Naive thymus-derived CD8-positive, alpha-beta T cell (primary cell): ENCODE measurements at places on chromosomes 6 and 20. TPM values are rescaled to one million over a fixed set of nuclear protein-coding genes. Genes with fewer than 3 reads are reported as not detected.

DNA sequence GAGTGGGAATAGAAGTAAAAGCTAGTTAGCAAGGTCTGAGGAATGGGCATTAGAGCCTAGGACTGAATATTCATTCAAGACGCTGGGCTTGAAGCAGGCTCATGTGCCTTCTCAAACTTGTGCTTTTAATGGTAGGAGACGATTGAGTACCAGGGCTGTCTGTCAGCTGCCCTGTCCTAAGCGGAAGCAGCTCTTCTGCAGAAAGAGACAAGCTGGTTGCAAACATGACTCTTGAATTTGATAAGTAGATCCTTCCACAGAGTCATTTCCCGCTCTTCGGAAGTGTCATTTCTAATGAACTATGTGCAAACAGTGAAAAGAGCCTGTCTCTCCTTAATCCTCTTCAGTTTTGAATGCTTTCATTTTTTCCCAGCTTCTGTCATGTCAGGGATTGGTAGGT is 176.4 kb downstream of the TFAP2B start:
- no peak overlapping the region for H3K27ac ChIP-seq
- DNase-seq = no peak
- no peaks in the 10 kb centered on the region for H3K27me3 ChIP-seq
- no peak overlapping the region for H3K4me3 ChIP-seq
- H3K36me3 ChIP-seq = no peaks in the 10 kb centered on the region
- no peaks in the 10 kb centered on the region for H3K4me1 ChIP-seq

GRCh38 chr20:1185790-1186334 is 1.1 kb upstream of the TMEM74B start:
- no peak overlapping the region for H3K27ac ChIP-seq
- H3K4me3 ChIP-seq = peak overlapping the region; percentile 76
- DNase-seq = no peak
- peaks cover 21% of the 10 kb centered on the region for H3K27me3 ChIP-seq
- no peaks in the 10 kb centered on the region for H3K36me3 ChIP-seq

DNA sequence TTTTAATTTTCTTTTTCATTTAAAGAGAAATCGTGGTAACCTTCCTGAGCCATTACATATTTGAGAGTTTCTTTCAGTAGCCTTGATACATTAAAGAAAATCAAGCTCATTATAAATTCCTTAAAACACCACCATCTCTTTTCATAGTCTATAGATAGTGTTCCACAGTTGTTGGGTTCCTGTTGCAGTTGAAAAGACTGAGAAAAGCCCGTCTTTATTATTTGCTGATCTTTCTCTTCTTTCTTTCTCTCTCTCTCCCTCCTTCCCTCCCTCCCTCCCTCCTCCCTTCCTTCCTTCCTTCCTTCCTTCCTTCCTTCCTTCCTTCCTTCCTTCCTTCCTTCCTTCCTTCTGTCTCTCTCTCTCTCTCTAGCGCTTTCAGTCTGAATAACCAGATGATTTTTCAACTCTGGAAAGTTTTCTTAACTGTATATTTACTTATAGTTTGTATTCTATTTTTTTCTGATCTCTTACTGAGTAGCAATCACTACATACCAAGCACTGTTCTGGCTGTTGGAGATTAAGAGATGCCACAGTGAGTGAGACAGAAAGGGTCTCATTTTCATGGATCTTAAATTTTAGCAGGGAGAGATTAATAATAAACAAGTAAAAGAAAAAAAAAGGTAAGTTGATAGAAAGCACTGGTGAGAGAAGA is 157.5 kb downstream of the TINAG start:
- no peak overlapping the region for H3K4me3 ChIP-seq
- no peak overlapping the region for H3K27ac ChIP-seq
- H3K27me3 ChIP-seq = no peaks in the 10 kb centered on the region
- no peak for DNase-seq
- no peaks in the 10 kb centered on the region for H3K36me3 ChIP-seq
- no peaks in the 10 kb centered on the region for H3K4me1 ChIP-seq

GRCh38 chr6:93266116-93266817 is 153.1 kb downstream of the EPHA7 start:
- H3K4me1 ChIP-seq = no peaks in the 10 kb centered on the region
- DNase-seq = no peak
- H3K4me3 ChIP-seq = no peak overlapping the region

DNA sequence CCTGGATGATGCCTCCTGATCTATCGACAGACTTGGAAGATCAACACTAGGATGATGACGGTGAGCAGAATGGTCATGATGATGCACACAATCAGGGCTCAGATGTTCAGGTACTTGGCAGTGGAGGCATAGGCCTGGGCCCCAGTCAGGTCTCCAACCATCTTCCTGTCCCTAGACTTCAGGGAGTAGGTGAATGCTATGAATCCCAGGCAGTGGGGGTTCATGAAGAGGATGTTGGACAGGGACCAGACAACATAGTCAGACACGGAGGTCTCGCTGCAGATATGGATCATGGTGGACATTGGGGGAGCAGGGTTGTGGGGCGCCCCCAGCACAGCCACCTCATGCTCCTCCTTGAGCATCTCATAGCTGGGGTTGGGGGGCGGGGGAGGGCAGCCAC is 27.5 kb downstream of the HLA-F start:
- H3K36me3 ChIP-seq = no peaks in the 10 kb centered on the region
- DNase-seq = no peak
- no peak overlapping the region for H3K4me3 ChIP-seq
- peaks cover 59% of the 10 kb centered on the region for H3K4me1 ChIP-seq
- no peak overlapping the region for H3K27ac ChIP-seq
- H3K27me3 ChIP-seq = no peaks in the 10 kb centered on the region

DNA sequence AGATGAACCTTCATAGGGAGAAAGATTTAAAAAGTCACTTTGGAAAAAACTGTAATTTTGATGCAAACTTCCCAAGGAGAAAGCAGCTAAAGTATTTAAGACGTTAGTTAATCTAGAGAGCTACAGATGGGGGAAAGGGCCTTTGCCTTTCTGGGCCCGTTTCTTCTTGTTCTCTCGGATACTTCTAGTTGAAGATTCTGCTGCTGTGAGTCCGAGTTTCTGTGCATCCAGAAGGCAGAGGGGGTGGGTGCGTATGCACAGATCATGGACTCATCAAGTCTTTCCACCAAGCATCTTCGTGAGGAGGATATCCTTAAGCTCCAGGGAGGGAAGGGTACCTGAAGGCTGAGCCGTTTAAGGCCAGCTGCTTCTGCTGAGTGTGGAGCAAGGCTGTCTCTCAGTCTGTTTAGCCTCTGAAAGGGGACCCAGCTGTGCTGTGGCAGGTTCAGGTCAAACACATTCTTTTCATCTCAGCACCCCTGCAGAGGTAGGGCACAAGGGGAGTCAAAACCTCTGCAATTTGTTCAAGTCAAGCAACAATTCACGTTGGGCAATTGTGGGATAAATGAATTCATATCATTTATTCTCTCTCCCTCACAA is 4.3 kb downstream of the LAMP5 start:
- H3K27me3 ChIP-seq = peaks cover 65% of the 10 kb centered on the region
- H3K27ac ChIP-seq = no peak overlapping the region
- H3K4me3 ChIP-seq = no peak overlapping the region
- H3K4me1 ChIP-seq = peaks cover 2% of the 10 kb centered on the region
- no peak for DNase-seq

DNA sequence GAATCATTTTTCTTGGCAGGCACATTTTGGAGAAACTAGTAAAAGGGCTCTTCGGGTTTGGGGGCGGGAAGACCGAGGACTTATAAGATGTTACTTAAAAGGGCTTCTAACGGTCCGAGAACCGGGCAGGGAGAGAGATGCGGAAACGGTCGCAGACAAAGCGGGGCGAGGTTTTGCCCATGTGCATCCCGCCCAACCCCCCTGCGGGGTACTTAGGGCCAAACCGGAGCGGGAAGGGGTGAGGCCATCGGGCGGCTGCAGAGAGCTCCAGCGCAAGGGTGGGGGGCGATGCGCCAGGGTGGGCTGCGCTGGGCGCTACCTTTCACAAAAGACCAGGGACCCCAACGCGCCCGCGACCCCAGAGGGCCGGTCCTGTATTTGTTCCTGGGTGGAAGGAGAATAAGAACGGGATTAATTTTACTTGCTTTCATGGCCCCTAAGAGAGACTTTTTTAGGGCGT is 616 bp downstream of the TUBB start:
- peak overlapping the region; percentile 99 for H3K4me3 ChIP-seq
- peaks cover 72% of the 10 kb centered on the region for H3K4me1 ChIP-seq
- peak overlapping the region; percentile 92 for H3K27ac ChIP-seq
- peaks cover 15% of the 10 kb centered on the region for H3K36me3 ChIP-seq
- peak; percentile 34 for DNase-seq
- H3K27me3 ChIP-seq = no peaks in the 10 kb centered on the region

- H3K4me3 ChIP-seq = no peak overlapping the region
- H3K27ac ChIP-seq = no peak overlapping the region
Measured at GRCh38 chr6:56227071-56227879, 20.1 kb downstream of the COL21A1 start.

- DNase-seq = no peak
- H3K36me3 ChIP-seq = no peaks in the 10 kb centered on the region
- H3K27ac ChIP-seq = no peak overlapping the region
- H3K4me3 ChIP-seq = no peak overlapping the region
- H3K27me3 ChIP-seq = peaks cover 2% of the 10 kb centered on the region
- peaks cover 8% of the 10 kb centered on the region for H3K4me1 ChIP-seq
Measured at GRCh38 chr20:61789329-61789728, 276.4 kb downstream of the TAF4 start.

- no peaks in the 10 kb centered on the region for H3K27me3 ChIP-seq
- H3K36me3 ChIP-seq = no peaks in the 10 kb centered on the region
- no peak for DNase-seq
- H3K4me3 ChIP-seq = no peak overlapping the region
Measured at GRCh38 chr6:81003156-81003555, 749.3 kb downstream of the TENT5A start.

DNA sequence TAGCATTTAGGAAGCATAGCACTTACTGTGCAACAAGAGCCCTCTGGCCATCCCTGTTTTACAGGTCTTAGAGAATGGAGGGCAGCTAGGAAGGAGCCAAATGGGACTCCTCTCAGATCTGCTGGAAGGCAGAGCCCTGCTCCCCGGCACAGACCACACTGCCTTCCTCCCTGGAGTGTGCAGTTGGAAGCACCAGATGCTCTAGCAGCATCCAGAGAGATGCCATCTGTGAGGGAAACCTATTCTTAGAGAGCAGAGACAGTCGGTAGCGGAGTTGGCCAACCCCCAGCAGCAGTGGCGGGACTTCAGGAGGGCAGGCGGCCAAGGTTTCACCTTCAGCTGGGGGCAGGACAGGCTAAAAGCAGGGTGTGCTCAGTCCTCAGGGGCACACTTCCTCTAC is 16.7 kb upstream of the E2F1 start:
- H3K36me3 ChIP-seq = peaks cover 21% of the 10 kb centered on the region
- peaks cover 2% of the 10 kb centered on the region for H3K4me1 ChIP-seq
- H3K4me3 ChIP-seq = no peak overlapping the region
- H3K27ac ChIP-seq = peak overlapping the region; percentile 14

- no peaks in the 10 kb centered on the region for H3K36me3 ChIP-seq
- DNase-seq = no peak
Measured at GRCh38 chr6:113495521-113495920, 361.6 kb upstream of the MARCKS start.

- H3K36me3 ChIP-seq = no peaks in the 10 kb centered on the region
- no peak overlapping the region for H3K27ac ChIP-seq
- no peaks in the 10 kb centered on the region for H3K4me1 ChIP-seq
- no peak overlapping the region for H3K4me3 ChIP-seq
Measured at GRCh38 chr20:39751557-39752137, 789.5 kb downstream of the DHX35 start.

- H3K36me3 ChIP-seq = peaks cover 4% of the 10 kb centered on the region
- no peaks in the 10 kb centered on the region for H3K27me3 ChIP-seq
- peaks cover 87% of the 10 kb centered on the region for H3K4me1 ChIP-seq
- peak overlapping the region; percentile 93 for H3K27ac ChIP-seq
- DNase-seq = no peak
Measured at GRCh38 chr6:127952176-127952575, 51.3 kb upstream of the THEMIS start.

GRCh38 chr20:48457193-48458002 is 370.4 kb downstream of the PREX1 start:
- H3K27me3 ChIP-seq = peaks cover 18% of the 10 kb centered on the region
- no peaks in the 10 kb centered on the region for H3K36me3 ChIP-seq
- H3K4me3 ChIP-seq = no peak overlapping the region
- no peak for DNase-seq

DNA sequence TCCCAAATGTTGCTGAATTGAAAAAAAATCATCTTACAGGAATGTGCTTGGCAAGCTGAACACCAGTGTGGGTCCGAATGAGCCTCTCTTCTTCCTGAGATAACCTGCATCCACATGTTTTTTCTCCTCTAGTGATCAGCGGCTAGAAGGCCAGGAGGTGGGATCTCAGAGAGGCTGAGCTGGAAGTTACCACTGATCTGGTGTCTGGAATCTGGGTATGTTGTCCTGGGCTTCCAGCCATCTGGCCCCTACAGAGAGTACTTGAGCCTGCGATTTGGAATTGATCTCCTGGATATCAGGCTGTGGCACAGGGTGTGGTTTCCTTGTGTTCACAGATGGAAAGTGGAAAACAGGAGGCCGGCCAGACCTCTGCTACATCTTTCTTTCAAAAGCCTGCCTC is 35.9 kb downstream of the SULF2 start:
- H3K27ac ChIP-seq = no peak overlapping the region
- H3K27me3 ChIP-seq = no peaks in the 10 kb centered on the region
- no peak overlapping the region for H3K4me3 ChIP-seq
- no peak for DNase-seq

GRCh38 chr20:59158673-59159072 is 4.9 kb upstream of the ZNF831 start:
- DNase-seq = no peak
- H3K36me3 ChIP-seq = peaks cover 2% of the 10 kb centered on the region

GRCh38 chr6:53833155-53833554 is 38.4 kb downstream of the LRRC1 start:
- DNase-seq = no peak
- no peak overlapping the region for H3K4me3 ChIP-seq
- no peaks in the 10 kb centered on the region for H3K27me3 ChIP-seq
- H3K27ac ChIP-seq = no peak overlapping the region
- H3K36me3 ChIP-seq = no peaks in the 10 kb centered on the region

- H3K27me3 ChIP-seq = no peaks in the 10 kb centered on the region
- H3K4me1 ChIP-seq = no peaks in the 10 kb centered on the region
- H3K36me3 ChIP-seq = no peaks in the 10 kb centered on the region
- no peak overlapping the region for H3K4me3 ChIP-seq
Measured at GRCh38 chr6:89273816-89274215, 41.3 kb downstream of the GABRR2 start.

- peaks cover 2% of the 10 kb centered on the region for H3K4me1 ChIP-seq
- no peak overlapping the region for H3K27ac ChIP-seq
- H3K36me3 ChIP-seq = peaks cover 35% of the 10 kb centered on the region
- H3K27me3 ChIP-seq = no peaks in the 10 kb centered on the region
Measured at GRCh38 chr6:105301756-105302616, 100.9 kb downstream of the PREP start.

- H3K4me3 ChIP-seq = no peak overlapping the region
- peaks cover 37% of the 10 kb centered on the region for H3K4me1 ChIP-seq
- H3K27ac ChIP-seq = no peak overlapping the region
- no peaks in the 10 kb centered on the region for H3K36me3 ChIP-seq
Measured at GRCh38 chr6:13452346-13453117, 34.9 kb downstream of the GFOD1 start.

- peaks cover 22% of the 10 kb centered on the region for H3K36me3 ChIP-seq
- peaks cover 80% of the 10 kb centered on the region for H3K27me3 ChIP-seq
- DNase-seq = no peak
Measured at GRCh38 chr6:1624851-1625781, 15.4 kb downstream of the FOXC1 start.

Gene NHLRC1
- total RNA-seq = 2.1 TPM

Gene SMLR1
- not detected for total RNA-seq

Gene MOG
- total RNA-seq = not detected

Gene HLA-DPB1
- total RNA-seq = 42.8 TPM

Gene UST
- 1.1 TPM for total RNA-seq

Gene ARFGEF3
- not detected for total RNA-seq

Gene SPTLC3
- total RNA-seq = 0.55 TPM

Gene CST5
- not detected for total RNA-seq

Gene EBF4
- 14.3 TPM for total RNA-seq
